ENCODE measurements at places on chromosomes 3 and 15.

DNA sequence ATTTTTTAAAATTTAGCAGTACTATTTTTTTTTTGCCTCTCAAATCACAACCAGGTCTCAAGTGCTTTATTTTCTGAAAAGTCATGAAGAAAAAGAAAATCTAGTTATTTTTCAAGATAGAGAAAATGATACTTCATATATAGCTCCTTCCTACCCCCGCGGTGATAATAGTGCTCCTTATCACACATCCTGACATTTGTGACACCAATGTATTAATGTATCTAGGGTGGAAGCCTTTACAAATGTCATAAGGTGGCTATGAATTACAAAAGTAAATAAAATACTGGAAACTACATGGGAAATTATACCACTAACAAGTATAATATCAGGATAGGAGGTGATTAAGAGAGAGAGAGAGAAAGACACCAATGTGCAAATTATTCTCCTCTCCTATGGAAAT, 582.2 kb downstream of the UNC13C start:
- no peak for DNase-seq

DNA sequence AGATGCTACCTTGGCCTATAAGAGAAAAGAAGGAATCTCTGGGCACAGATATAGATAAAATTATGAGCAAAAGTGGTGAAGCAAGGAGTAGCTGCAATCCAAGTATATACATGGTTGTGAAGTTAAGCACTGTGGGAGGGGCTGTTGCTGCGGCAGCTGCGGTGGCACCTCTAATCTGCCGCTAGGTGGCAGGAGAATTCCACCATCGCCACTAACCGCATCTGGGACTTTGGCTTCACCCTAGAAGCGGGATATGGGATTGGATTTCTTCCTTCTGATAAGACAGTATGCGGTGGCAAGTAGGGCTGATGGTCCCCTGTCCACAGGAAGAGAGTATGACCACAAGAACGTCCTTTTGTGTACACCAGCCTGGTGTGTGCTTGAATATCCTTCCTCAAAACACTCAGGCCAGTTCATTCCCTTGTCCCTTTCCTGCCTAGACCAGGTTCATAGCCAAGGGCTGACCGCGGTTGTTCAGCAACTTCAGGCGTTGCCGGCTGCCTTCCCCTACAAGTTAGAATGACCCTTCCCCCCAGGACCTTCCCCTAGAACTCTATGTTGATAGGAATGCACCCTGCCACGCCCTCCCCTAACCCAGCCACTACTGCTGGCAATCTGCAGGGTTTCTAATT, 5.1 kb downstream of the MAGEL2 start:
- DNase-seq, result peak; percentile 14

DNA sequence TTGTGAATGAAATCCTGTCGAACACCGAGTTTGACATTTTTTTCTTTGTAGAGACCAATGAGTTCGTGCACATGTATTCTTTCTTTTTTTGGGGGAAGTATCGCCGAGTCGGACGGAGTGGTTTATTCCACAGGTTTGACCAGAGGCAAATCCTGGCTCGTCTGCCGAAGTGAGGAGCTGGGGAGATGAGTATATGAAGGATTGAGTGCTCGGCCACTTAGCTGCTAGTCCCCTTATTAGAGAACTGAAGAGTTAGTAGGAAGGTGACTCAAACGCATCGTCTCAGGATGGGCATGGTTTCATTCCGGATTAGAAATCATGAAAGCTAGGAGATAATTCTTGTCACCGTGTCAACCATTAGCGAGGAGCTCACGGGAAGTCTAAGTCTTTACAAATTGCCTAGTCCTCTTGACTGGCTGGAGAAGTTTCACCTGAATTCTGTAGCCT, 154.7 kb upstream of the GOLIM4 start:
- no peak for DNase-seq

- no peak for DNase-seq
These were observed 154.9 kb downstream of the PEX5L start for GRCh38 chr3:179881791-179882190.

DNA sequence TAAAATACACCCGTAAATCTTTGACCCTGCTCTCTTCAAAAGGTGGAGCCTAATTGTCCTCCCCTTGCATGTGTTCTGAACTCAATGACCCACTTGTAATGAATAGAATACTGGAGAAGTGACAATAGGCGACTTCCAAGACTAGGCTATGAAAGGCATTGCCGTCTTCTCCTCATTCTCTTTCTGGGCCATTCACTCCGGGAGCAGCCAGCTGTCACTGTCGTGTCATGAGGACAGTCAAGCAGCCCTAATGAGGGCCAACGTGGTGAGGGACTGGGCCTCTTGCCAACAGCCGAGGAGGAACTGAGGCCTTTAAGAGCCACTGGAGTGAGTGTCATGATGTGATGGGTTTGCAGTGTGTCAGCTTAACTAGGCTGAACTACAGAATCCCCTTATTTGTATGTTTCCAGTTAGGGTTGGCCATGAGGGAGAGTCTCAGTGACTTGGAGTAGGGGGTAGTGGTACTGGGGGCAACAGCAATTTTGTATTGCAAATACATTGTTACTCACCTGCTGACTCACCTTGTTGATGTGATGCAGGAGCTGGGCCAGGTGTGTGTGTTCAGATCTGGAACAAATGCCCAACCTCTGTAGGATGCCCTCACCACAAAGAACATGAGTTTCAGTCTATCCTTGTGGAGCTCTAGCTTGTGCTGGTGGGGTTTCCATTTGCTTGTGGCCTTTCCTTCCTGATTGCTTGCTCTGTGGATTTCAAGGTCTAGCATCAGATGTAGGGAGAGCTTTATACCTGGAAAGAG, 188.5 kb upstream of the PROK2 start:
- DNase-seq, result no peak

GRCh38 chr3:110900576-110900975, 171.0 kb upstream of the NECTIN3 start:
- no peak for DNase-seq

DNA sequence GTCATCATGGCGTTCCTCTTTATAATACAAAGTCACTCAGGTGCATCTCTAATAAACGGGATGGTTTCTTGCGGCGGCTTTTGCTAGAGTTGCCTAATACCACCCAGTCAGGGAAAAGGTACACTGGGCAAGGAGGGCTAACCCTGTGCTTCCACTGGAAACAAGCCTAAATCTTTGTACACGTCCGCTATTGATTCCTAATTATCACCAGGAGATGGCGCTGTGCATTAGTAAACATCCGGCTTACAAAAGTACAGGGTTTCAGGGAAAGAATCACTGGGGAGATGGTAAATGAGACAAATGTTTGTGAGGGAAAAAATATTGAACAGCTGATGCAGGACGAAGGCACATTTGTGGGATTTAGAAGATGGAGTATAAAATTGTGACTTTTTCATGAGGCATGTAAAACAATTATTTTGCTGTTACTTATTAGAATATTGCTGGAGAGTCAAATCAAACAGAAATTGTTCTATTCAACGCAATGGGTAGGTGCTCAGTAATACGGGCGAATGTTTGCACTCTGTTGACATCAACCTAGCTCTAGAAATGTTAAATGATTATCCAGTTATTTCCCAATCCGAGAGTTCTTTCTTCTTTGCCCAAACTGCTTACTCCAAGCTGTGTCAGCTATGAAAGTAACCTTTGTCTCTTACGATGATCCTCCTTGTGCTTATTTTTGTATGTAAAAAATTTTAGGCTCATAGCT, 50.6 kb downstream of the GMNC start:
- peak; percentile 37 for DNase-seq

DNA sequence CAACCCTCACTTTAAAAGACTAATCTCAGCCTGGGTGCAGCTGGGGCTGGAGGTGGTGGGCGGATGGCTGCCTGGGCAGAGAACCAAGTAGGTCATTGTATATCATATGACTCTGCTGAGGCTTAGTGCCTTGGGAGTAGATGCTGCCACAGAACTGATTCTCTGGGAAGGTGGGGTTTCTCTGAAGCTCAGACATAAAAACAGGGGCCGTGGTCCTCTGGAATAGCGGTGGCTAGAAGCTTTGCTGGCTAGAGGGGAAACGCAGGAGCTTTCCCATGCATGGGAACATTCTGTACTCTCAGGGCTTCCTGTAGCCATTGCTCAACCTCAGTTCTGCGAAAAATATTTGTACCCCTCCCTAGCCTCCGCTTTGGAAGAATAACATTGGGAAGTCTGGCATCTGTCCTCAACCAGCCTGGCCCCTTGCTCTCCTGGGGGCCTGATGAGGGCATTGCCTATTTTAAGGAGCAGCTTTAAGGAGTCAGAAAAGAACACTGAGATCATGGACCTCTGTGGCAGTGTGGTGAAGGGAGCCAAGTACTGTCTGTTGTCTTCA, 14.7 kb downstream of the TIMP4 start:
- no peak for DNase-seq

GRCh38 chr3:129658110-129658843, 51.8 kb upstream of the PLXND1 start:
- DNase-seq, result no peak

GRCh38 chr15:31236184-31237042, 90.2 kb upstream of the KLF13 start:
- DNase-seq, result peak; percentile 36

DNA sequence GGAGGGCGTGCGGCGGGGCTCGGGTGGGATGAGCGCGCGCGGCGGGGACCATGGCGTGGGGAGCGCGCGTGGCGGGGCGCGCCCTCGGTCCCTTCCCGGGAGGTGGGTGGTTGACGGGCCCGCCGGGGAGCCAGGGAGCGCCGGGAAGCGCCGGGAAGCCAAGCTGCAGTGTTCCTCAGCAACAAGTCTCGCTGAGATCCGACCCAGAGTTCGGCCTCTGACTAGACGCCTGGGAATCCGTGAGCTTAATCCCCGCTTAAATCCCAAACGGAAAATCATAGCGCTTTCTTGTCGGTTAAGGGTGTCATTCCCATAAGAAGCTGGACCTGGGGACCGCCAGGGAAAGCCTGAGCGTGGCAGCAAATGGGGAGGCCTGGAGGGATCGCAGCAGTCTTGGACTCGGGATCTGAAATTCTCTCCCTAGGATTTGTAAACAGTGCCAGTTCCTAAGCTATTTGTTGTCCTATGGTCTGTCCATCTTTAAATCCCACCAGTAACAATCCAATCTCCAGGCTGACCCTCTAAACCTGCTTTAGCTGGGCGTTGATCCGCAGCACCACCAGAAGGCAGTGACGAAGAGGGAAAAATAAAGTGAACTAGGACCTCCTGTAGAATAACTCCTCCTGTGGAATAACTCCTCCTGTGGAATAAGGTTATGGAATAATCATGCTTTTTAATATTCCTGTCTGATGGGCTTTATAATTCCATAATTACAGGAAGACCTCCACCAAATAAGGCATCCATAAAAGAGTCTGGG, 570 bp upstream of the NEDD4 start:
- DNase-seq, result no peak

DNA sequence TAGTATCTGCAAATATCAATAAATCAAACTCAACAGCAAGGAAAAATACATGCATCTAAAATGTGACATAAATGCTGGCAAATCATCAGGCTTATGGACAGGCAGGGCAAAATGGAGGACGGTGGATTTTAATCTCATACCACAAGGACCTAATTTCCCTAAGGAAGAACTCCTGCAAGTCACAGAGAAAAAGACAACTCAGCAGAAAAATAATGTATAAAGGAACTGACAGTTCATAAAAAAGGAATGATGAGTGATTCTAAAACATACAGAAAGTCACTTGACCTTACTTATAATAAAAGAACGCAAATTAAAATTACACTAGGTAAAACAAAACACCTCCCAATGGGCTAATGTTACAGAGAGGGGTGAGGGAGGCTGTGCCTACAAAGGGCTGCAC, 17.2 kb downstream of the TUBGCP5 start:
- no peak for DNase-seq

DNA sequence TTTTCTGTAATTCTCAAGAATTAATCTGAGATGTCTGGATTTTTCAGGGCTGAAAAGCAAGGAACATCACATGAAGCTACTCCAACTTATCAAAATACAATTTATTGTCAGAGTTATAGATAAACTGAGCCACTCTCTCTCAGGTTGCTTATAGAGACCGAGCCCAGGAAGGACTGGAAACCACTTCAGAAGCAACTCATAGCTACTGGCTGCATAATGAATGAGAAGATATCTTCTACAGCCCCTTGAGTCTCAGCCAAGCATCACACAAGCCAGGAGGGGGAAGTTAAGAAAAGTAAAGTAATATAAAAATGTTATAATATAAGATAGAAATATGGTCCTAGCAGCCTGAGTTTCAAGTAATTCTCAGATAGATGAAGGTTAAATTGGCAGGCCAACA, 186.0 kb downstream of the TNIK start:
- DNase-seq, result no peak

- DNase-seq, result no peak
These were observed 763 bp downstream of the GOLGB1 start for GRCh38 chr3:121748680-121749275.

GRCh38 chr15:43250785-43251184, 15.9 kb downstream of the TGM5 start:
- DNase-seq, result no peak

GRCh38 chr3:183392186-183393034, 36.0 kb downstream of the MCF2L2 start:
- DNase-seq, result no peak

DNA sequence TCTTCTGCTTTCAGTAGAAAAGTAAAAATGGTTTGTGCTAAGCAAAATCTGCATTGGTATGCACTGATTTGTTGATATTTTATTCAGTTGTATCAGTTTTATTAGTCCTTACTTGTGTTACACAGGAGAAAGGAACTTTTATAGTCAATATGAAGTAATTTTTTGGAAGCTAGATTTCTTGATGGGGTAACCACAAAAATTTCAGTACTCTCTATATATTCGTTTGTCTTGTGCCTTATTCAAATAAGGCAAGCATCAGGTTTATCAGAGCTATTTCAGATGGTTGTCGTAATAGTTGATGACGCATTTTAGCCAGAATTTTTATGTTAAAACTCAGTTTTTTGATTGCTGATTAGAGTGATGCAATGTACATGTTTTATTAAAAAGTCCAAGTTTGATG, 50.7 kb upstream of the NIPA1 start:
- no peak for DNase-seq

GRCh38 chr15:99476413-99477222, 89.2 kb upstream of the MEF2A start:
- peak; percentile 66 for DNase-seq

GRCh38 chr3:148992027-148992634, 791 bp downstream of the GYG1 start:
- DNase-seq, result no peak

- no peak for DNase-seq
These were observed 2.3 kb downstream of the SERP1 start for GRCh38 chr3:150544041-150544440.

- DNase-seq, result no peak
These were observed 59.6 kb downstream of the SLC12A8 start for GRCh38 chr3:125152951-125153350.

DNA sequence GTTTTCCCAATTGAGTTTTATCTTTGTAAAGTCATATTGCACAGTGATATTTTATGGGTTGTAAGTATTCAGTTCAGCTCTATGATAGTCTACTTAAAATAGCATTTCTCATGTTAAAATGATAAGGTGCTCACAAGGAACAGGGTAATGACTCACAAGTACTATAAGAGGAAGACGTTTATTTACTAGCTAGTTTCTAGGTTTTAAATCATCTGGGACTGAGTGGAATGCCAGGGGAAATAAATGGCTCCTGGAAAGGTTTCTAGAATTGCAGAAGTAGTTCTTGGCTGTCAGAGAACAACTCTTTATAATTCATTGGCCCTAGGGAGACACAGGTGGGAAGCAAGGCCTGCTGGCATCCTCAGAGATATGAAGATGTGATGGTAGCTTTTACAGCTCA, 112.8 kb downstream of the CHDH start:
- DNase-seq, result no peak
